ENCODE measurements at places on chromosomes 3 and 15.

GRCh38 chr3:132561003-132561402, 36.1 kb upstream of the ACKR4 start:
- DNase-seq, result no peak

DNA sequence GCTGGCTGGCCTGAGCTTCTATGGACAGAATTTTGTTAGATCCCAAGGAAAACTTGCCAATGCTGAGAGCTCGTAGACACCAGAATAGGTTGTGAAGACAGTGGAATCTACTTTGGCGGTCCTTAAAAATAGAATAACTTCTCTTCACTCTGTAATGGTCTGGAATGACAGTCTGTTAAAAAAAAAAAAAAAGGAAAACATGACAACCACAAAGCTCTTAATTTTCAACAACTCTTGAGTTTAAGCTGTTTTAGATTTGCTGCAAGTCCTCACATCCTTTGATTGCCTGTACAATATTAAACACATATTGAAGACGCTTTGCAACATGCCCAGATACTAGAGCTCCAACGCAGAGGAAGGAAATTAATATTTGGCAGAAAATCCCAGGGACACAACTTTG, 122.8 kb upstream of the GALNT15 start:
- DNase-seq, result no peak

DNA sequence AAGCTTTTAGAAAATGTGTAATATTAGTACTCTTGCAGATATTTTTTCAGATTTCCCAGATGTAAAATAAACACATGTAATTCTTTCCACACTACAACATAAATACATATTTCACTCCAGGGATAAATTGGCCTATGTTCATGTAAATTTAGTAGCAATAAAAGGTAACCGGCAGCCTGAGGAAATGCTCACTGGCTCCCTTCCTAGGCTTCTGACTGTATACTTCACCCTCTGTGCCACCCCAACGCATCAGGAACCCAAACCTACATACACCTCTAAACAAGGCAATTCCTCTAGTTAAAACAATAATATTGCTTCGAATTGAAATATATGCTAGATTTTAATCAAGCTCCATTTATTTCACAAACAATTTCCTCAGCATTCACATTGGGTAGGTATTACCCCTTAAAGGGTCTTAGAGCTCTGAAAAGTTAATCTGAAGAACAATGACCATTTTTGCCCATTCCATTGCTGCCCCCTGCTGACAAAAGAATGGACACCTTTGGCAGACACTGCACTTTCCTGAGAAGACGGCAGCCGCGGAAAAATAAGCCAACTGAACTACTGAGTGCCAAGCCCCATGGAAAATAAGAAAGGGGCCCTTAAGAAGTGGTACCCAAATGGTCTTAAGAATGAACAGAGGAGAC, 212.5 kb downstream of the OSBPL10 start:
- peak; percentile 69 for DNase-seq

GRCh38 chr3:176349706-176350105, 847.6 kb downstream of the TBL1XR1 start:
- DNase-seq, result no peak

- DNase-seq, result no peak
Measured at GRCh38 chr3:192887701-192888100, 30.0 kb downstream of the MB21D2 start.

GRCh38 chr3:194344012-194344411, 7.1 kb downstream of the CPN2 start:
- DNase-seq, result no peak

- no peak for DNase-seq
Measured at GRCh38 chr3:189966843-189967242, 153.9 kb downstream of the P3H2 start.

- DNase-seq, result no peak
Measured at GRCh38 chr15:81244306-81244705, 47.6 kb downstream of the IL16 start.

Data from left renal pelvis (tissue), 4 donors.